Aorta (tissue), 5 donors: ENCODE measurements at places on chromosomes 2 and 18. TPM values are rescaled to one million over a fixed set of nuclear protein-coding genes. Genes with fewer than 3 reads are reported as not detected.

Gene RTKN
- total RNA-seq = 11.7 TPM

Gene FAM237A
- not detected for total RNA-seq

Gene GREB1
- 8.6 TPM for total RNA-seq

Gene SERPINB4
- not detected for total RNA-seq

Gene HOXD3
- 13.4 TPM for total RNA-seq

Gene IL18R1
- total RNA-seq = 8.0 TPM

Gene HSBP1L1
- total RNA-seq = 13.0 TPM

Gene RBM44
- total RNA-seq = 2.5 TPM
